Stimulated activated CD8-positive, alpha-beta memory T cell treated with anti-CD3 and anti-CD28 coated beads, Interleukin-4, amount 100 ng/mL, for 1 hour (primary cell): ENCODE measurements at places on chromosomes 11 and 22.

DNA sequence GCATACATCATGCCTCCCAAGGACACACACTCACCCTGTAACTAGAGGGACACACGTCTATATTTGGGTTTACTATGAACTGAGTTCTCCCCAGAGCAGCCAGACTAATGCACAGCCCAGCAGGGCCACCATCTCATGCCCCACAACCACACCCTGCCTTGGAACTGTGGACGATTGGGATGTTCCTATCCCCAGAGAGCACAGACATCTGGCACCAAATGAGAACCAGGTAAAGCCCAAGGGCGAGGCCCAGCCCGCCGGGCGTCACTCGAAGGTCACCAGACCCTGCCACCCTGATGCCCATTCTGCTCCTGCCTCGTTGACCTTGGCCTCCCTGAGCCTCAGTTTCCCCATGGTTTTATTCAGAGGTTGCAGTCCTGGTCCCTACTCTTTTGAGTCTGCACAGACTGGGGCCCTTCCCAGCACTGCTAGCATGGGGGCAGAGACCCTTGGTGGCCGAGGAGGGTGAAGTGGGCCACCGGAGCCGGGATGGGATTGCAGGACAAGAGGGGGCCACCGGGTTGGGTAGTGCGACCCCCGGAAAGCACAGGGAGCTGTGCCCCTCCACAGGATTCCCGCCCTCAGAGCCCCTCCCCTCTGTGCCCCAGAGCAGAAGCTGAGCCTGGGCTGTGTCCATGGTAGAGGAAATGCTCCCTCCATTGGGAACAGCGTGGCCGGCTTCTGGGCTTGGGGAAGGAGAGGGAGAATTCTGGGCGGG, 56.8 kb downstream of the IGLL5 start:
- no peak for DNase-seq

DNA sequence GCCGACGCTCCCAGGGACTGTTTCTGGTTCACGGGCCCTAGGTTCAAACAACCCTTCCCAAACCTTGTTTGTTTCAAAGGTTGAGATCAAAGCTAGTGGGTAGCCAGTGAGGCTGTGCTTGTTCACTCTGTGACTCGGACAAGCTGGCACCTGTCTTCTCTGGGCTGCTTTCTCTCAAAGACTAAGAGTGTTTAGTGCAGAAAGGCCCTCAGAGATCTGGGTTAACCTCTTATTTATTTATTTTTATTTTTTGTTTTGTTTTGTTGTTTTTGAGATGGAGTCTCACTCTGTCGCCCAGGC, 13.0 kb upstream of the MALAT1 start:
- DNase-seq = no peak

GRCh38 chr11:128187835-128188234, 399.5 kb downstream of the ETS1 start:
- no peak for DNase-seq

GRCh38 chr11:77159219-77159936, 31.3 kb downstream of the MYO7A start:
- no peak for DNase-seq

DNA sequence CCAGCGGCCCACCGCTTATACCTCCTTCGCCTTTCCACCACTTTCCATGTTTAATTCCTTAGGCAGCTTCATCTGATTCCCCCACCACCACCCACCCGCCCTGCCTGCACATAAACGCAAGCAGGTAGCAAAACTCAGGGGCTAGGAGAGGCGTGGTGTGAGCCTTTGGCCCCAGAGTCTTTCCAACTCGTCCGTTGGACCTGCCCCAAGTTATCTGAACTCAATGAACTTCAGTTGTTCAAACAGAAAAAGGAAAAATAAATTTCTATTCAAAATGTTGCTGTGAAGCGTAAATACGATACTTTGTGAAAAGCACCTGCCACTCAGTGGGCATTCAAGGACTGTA, 814 bp upstream of the CDON start:
- DNase-seq = no peak

GRCh38 chr11:88114486-88115045, 60.7 kb downstream of the RAB38 start:
- DNase-seq = no peak

GRCh38 chr22:19823902-19824211, 30.8 kb downstream of the GNB1L start:
- DNase-seq = no peak

DNA sequence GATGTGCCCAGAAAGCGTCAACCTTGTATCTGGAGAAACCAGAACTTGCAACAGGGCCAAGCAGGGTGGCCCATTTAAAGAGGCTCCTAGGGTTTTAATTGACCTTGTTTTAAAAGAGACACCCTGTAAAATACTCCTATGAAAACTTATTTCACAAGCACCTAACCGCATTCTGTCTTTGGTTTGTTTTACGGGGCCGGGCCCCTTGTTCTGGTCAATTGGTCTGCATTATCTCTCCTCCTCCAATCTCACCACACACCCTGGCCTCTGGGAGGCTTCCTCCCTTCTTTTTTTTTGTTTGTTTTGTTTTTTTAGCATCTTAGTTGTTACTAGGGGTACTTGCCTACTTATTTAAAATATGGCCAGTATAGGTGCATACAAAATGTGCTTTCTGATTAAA, 4.7 kb downstream of the EHF start:
- no peak for DNase-seq

DNA sequence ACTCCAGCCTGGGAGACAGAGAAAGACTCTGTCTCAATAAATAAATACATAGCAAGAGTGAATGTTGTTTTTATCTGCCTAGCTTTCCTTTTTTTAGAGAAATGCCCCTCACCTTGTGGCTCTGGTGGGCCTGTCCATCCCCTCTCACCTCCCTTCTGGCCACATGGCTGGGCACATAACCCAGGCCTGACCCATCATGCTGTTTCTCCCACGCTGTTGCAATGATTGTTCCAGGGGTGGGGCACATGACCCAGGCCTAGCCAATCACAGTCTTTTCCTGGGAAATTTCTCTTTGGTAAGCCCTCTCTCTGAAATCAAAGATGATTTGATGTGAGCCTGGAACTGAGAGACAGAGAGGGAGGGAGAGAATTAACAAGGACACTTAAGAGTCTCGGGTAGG, 5.5 kb upstream of the CYTH4 start:
- DNase-seq = no peak

DNA sequence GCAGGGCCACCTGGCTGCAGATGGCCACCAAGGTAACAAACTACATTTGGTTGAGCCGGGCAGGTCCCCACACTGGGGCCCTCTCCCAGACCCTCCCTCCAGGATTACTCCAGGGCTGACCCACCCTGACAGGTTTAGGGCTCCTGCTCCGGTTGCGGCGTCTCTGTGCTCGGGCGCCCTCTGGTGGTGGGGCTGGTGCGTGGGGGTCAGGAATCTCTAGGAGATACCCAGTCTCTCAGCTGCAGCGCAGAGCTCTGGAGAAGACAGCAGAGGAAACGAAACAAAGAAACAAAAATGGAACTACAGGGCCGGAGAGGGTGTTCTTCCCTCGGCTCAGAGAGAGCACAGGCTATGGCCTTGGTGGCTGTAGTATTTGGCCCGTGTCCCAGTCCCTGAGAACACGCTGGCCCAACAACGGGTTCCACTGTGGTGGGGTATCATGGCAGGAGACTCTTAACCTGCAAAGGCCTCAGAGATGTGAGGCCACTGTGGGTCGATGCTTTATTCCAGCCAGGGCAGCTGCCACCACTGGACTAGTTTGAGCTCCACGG, 2.4 kb downstream of the C11orf96 start:
- DNase-seq = peak; percentile 20

GRCh38 chr11:123611698-123612097, 42.7 kb downstream of the SCN3B start:
- DNase-seq = no peak

DNA sequence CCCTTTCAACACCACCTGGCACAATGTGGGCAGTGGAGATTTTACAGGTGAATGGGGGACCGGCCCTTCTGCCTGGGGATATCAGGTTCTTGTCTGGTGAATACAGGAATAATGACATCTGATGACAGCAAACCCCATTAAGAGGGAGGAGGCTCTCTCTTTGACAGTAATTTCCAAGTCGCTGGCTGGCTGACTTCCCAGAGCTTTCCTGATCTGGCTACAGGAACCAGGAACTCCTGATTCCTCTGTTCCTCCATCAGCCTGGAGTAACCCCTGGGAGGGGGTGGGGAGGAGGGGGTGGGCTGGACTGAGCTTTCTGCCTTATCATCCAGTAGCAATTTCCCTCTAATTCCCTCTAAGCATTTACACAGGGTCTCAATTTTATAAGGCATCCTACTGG, 3.7 kb upstream of the MIEF1 start:
- no peak for DNase-seq

DNA sequence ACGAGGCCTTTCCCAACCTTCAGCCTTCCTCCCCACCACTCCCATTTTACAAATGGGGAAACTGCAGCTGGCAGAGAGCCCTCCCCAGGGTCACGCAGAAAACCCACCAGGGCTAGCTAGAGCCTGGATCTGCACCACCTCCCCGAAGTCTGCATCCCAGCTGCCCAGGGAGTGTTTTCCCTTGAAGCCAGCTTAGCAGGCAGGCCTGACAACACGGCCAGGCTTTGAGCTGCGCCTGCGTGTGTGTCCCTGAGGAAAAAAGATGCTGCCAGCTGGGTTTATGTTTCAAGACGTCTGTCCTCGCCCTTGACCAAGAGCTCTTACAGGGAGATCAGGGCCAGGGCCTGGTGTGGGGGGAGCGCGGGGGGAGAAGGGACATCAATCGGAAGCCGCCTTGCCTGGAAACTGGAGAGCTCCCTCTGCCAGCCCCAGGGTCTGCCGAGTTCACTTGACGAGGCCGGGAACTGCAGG, 20.3 kb downstream of the WNT11 start:
- no peak for DNase-seq

GRCh38 chr11:2728663-2729332, 29.0 kb upstream of the KCNQ1OT1 start:
- no peak for DNase-seq

DNA sequence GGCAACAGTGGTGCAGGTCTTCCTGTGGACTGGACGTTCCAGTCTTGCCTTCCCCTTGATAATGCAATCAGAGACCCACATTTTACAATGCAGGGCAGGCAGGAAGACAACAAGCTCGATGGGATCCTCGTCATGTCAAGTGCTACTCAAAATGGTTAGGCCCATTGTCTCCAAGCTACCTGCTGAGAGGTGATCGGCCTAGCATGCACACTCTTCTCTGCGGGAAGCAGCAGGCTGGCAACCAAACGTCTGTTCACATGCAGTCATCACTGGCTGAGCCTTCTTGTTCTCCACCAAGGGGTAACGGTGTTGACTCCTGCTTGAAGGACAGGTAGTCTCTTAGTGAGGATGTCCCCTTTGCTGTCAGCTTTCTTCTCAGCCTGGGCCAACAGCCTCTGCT, 25.5 kb upstream of the CD82 start:
- no peak for DNase-seq

GRCh38 chr11:44711113-44711786, 15.5 kb upstream of the TSPAN18 start:
- no peak for DNase-seq

- no peak for DNase-seq
Measured at GRCh38 chr11:33540427-33540826, 160.2 kb downstream of the C11orf91 start.

DNA sequence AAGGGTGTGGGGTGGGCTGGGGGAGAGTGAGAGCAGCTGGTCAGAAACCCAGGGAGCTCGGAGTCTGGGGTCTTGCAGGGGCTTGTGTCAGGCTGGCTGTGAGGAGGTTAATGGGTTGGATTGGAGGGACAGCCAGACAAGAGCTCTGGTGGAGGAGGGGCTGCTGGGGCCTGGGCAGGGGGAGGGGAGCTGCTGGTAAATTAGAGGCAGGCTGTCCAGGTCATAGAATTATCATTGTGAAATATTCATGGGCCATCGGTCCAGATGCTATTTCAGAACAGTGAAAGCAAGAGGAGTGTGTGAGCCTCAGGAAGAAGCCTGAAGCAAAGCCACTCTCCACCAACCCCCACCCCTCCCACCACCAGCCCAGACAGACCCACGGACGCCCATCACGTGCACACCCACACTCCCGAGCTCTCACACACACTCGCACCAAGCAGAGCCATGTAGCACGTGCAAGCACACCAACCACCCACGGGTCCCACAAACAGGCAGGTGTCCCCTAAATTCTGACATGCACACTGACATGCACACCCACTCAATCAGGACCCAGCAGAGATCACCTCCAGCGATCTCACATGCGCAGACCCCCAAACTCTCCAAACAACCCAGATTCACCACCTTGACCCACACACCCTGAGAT, 18.8 kb downstream of the RTN4RL2 start:
- DNase-seq = no peak

DNA sequence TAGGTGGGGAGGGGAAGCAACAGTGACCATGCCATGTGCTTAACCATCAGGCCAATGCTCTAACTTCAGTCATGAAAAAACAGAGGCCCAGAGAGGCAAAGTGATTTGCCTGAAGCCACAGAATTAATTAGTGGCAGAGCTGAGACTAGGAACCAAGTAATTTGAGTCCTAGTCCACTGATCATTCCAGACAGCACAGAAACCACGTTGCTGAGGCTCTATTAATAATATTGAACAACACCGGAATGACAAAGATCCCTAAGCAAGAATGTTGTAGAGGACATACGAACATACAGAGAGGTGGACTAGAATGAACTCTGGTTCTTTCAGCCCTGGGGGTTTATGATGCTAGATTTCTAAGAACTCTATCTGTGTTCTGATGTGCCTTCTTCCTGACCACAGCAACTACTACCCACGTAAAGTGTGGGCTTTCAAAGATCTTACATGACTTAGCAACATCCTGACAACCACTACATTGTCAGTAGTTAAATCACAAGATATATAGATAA, 92.3 kb downstream of the GAB2 start:
- DNase-seq = no peak

- DNase-seq = no peak
Measured at GRCh38 chr11:13885083-13885482, 77.4 kb upstream of the SPON1 start.

DNA sequence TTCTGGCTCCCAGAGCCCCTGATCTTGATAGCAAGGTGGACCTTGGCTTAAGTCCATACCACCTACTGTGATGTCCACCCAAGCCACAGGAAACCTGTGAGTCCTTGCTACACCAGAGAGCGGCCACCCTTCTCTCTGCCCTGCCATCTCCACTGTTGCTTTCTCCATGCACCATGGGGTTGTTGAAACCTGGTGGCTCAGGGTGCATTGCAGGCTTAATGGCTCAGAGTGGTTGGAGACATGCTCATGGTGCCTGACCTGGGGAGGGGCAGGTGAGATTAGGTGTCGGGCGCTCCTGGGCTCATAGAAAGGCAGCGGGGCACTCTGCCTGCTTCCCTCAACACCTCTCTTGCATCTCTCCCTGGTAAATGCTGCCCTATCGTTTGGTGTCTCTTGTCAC, 25.0 kb upstream of the CACNG2 start:
- DNase-seq = no peak

DNA sequence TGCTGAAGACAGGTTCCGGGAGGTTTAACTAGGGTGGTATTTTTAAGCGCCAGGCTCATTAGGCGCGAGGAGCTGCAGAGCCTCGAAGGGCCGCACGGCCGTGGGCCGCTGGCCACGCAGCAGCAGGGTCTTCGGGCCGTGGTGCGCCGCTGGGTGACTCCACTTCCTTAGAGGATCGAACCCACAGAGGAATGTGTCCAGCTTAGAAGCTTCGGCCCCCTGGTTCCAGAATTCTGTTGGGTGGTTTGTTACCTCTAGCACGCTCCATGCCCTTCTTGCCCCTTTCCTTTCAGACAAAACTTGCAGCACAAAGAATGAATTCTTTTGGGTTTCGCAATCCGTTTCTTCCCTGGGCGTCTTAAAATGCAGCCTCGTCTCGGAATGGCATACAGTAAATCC, 773 bp upstream of the PATL1 start:
- peak; percentile 5 for DNase-seq

- DNase-seq = no peak
Measured at GRCh38 chr11:1825785-1826451, 8.9 kb upstream of the SYT8 start.
